ENCODE measurements at places on chromosomes 3 and 15.

- no peak for DNase-seq
Observed at GRCh38 chr3:44762690-44763089, 1.1 kb downstream of the KIF15 start.

DNA sequence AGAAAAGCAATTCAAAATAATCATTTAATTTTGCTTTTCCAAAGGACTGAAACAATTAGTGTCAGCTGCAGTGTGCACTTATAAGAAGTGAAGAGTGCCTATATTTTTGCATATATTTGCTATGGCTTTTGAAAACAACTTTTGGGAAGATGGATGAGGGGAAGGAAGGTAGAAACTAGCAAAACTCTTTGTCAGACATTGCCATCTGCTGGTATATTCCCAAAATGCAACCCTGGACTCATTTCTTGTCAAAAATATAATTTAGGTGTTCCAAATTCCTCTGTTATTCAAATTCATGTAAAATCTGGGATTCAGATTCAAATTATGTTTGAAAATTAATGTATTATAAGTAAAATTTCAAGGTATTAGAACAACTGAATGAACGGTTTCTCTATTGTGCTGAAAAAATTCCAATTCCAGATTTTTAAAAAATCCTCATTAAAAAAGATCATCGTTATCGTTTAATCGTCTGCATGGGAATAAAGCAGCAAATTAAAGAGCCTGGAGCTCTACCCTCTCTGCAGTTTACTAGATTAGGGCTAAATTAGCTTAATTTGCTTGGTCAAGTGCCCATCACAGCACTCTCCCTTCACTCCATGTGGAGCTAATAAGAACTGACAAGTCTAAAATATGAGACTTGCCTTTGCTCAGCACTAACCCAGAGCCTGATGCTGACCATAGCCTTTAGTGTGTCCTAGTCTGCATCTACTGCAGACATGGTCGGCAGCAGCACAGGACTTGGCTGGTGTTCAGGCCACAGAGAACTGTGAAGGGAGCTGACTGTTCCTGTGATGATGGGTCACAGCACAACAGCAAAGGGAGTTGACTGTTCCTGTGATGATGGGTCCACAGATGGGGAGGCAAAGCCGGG is 67.9 kb upstream of the MITF start:
- DNase-seq = no peak

- DNase-seq = no peak
Observed at GRCh38 chr15:93049233-93049632, 39.8 kb downstream of the RGMA start.

GRCh38 chr15:66126031-66126441 is 127.5 kb downstream of the MEGF11 start:
- no peak for DNase-seq

DNA sequence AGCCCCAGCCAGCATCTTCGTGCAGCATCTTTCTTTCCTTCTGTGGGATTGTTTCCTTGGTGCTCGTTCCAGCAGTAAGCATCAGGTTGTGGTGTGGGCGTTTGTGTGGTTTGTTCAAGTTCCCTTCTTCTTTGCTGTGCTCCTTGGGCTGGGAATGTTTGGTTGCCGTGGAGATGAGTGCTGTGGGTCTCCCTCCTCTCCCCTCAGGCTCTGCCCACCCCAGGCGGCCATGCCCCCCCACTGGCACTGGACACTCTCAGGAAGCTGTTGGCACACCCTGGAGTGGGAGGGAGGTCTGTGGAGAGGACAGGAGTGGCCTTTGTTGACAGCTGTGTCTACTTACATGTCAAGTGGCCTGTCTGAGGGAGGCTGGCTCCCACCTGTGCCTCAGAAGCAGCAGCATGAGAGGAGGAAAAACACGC is 46.5 kb upstream of the SACM1L start:
- DNase-seq = no peak

DNA sequence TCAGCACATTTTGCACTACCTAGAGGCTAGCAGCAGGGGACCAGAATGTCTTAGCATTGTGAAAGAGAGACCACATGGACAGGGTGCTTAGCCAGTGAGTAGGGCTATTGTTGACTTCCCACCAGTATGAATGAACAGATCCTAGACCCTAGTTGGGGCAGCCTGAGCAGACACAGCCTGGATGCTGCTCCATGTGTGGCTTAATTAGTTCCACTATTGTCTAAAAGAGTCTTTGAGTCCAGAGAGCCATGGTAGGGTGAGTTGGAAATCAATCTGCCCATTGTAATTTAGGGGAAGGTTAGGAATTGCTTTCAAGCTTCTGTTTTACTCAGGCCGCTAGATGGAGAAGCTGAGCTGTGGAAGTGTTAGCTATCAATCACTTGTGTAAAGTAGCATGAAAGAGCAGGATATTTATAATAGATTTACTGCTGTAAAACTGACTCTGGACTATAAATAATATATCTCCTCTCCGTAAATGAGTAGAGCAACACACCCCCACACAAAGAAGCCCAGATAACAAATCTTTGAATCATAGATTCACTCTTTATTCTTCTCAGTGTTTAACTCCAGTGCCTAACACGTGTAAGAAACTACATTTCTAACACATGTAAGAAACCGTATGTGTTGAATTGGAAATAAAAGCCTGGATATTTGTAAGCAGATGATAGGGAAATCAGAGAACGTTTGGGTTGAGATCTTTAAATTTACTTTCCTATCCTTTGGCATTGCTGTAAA is 4.1 kb upstream of the GCSAM start:
- peak; percentile 28 for DNase-seq

DNA sequence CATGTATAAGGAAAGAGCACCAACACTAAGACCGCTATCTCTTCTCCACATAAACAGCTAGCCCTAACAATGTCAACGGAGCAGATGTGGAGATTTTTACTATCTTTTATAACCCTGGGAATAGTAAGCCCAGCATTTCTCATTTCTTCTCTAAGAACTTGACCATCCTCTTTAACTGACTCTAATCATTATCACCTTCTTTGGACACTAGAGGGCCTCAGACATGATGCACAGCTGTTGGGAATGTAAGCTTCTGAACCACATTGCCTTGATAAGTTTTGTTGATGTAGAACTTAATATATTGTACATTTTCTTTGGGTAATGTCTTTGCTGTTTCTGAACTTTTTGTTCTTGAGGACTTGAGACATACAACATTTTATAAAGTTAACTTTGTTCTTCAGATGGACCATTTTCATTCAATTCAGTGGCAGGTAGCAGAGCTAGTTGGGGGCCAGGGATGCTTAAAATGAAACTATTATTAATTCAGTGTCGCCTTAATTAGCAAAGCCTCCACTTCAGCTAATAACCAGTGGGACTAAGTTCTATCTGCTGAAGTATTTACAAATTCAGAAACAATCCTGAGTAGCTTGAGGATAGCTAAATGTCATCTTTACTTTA is 9.6 kb upstream of the TAGLN3 start:
- no peak for DNase-seq

DNA sequence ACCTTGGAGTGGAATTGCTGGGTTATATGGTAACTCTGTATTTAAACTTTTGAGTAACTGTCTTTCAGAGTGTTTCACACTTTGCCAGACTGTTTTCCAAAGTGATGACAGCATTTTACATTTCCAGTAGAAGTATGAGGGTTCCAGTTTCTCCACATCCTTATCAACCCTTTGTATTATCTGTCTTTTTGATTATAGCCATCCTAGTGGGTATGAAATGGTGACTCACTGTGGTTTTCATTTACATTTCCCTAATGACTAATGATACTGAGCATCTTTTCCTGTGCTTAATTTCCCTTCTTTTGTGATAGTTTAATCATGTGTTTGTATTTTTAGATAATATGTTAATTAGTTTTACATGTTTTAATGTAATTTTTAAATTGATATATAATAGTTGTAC is 138.1 kb upstream of the DAZL start:
- DNase-seq = no peak

DNA sequence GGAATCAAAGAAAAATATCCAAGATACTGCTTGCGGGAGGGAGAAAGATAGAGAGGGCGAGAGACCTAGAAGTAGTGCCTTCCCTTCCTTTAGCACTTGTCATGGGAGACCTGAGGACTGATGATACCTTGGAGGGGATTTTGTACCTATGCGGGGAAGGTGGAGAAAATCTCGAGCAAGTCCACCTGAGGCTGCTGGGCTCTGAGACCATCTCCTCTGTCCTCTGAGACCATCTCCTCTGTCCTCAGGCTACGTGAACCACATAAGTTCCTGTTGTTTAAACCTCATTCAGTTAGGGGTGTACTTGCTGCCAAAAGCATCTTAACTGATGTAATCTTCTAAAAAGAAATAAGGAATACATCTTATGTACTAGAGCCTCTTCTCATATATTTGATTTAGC is 164.9 kb downstream of the NR2F2 start:
- DNase-seq = no peak

GRCh38 chr3:47954567-47954966 is 61.6 kb downstream of the MAP4 start:
- no peak for DNase-seq

- DNase-seq = no peak
Observed at GRCh38 chr3:170907637-170908234, 701 bp downstream of the EIF5A2 start.

GRCh38 chr3:124318656-124319055 is 326.7 kb upstream of the ROPN1 start:
- DNase-seq = peak; percentile 25

GRCh38 chr3:4336850-4337546 is 33.8 kb downstream of the SETMAR start:
- no peak for DNase-seq

DNA sequence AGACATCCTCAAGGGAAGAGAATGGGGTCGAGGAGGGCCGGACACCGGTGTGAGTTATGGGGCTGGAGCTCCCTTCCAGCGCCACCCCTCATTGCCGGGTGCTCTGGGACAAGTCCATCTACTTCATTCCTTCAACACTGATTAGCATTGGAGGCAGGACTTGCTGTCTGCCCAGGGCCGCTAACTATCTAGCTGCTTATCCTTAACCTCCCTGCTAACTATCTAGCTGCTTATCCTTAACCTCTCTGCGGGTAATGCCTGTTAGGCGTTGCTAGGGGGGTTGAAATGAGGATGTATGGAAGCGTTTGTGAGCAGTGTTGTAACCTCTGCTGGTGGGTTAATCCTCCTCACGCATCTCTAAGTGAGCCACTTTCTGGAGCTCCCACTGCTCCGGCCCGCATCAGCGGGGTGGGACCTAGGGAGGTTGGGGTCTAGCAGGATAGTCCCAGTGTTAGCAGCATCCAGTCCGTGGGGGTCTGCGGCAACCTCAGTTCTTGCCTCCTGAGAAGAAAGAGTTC is 10.9 kb upstream of the CHAC1 start:
- DNase-seq = no peak

GRCh38 chr3:70519026-70519425 is 206.6 kb upstream of the MDFIC2 start:
- no peak for DNase-seq

- no peak for DNase-seq
Observed at GRCh38 chr15:92813485-92813884, 86.6 kb upstream of the CHD2 start.

- DNase-seq = no peak
Observed at GRCh38 chr3:136626493-136626892, 125.7 kb downstream of the STAG1 start.

DNA sequence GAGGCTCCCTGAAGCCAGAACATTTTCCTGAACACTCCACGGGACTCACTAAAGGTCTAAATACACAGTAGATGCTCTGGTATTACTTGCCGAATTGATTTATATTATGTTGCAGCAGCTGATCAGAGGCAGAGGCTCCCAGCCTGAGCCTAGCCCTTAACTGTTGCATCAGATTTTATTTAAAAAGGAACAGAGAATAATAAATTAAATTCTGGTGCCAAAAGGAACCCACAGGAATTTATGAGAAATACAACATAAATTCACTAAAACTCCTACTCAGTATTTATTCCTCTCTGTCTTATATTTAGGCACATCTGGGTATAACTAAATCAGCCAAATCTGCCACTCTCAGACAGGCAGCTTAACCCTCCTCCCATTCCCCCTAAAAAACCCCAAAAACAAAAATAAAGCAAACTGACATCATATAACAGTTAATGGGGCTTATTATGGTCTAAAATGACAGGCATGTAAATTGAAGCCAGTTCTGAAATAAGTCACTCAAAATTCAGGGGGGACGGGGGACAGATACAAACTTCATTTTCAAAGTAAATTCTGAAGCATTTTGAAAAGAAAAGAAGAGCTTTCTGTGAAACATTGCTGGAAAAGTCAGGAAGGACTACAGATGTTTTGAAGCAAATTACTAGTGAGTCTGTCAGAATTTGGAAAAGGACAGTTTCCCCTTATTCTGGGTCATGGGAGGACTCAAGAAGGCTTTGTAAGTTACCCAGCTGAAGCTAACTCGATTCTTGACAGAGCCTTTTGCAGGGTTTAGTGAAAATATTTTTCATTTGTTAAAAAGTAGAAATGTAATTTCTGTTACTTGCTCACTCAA is 53.8 kb upstream of the CORO2B start:
- no peak for DNase-seq

- DNase-seq = no peak
Observed at GRCh38 chr3:113771993-113772392, 25.2 kb downstream of the ATP6V1A start.

- DNase-seq = no peak
Observed at GRCh38 chr15:77096541-77096940, 25.6 kb upstream of the TSPAN3 start.

GRCh38 chr3:123636431-123636841 is 51.6 kb upstream of the HACD2 start:
- DNase-seq = no peak

- no peak for DNase-seq
Observed at GRCh38 chr15:60745469-60746061, 266.6 kb upstream of the ICE2 start.

- no peak for DNase-seq
Observed at GRCh38 chr3:37387462-37387861, 213.1 kb upstream of the LRRFIP2 start.

DNA sequence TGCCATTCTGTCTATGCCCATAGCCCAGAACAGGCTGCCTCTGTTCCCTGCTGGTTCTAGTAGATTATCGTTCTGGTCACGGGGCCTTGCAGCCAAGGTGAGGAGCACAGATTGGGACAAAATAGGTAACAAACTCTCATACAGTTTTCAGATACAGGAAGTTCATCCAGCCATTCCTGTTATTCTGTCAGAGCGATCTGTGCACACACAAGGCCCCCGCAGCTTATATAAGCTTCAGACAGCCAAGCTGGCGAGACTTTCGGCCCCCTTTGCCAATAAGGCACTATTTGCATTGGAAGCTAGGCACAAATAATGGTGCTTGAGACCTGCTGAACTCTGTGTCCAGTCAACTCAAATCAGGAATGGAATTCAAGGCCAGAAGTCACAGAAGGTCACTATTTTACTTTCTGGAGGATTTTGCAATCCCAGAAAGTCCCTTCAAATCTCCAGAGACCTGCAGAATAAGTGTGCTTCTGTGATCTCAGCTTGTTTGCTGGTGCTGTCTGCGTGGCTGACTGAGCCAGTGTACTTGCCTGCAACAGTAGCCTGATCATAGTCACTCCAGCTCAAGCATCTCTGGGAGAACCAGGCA is 69.4 kb downstream of the BFSP2 start:
- no peak for DNase-seq

DNA sequence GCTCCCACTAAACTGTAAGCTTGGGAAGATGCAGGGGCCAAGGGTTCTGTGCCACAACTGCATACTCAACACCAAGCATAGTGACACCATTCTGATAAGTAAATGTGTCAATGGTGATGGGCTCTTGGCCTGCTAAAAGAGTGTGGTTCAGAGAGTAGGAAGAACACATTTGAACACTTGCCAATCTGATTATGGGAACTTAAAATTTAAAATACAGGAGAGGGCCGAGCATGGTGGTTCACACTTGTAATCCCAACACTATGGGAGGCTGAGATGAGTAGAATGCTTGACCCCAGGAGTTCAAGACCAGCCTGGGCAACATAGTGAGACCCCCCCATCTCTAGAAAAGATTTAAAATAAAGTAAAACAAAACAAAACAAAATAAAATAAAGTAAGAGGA is 34.1 kb downstream of the PTPN9 start:
- DNase-seq = no peak

Measured in C1 segment of cervical spinal cord (tissue), 14 donors.